IMR-90 (cell line): ENCODE measurements at places on chromosomes 2 and 18. TPM values are rescaled to one million over a fixed set of nuclear protein-coding genes. Genes with fewer than 3 reads are reported as not detected.

The ABCB11 gene
- total RNA-seq: not detected in 2 replicates

The DLGAP1 gene
- total RNA-seq: under 0.01 TPM in 1 of 2 replicates, not detected in the other

The COX5B gene
- total RNA-seq: 140 and 148 TPM in 2 replicates

The UGT1A3 gene
- not detected in 2 replicates for total RNA-seq

The FHOD3 gene
- total RNA-seq: 16.0 and 16.7 TPM in 2 replicates

The SLC4A5 gene
- total RNA-seq: 0.18 TPM in 1 of 2 replicates, not detected in the other

The CARF gene
- total RNA-seq: 3.1 and 5.6 TPM in 2 replicates

The GAREM1 gene
- 1.9 and 2.3 TPM in 2 replicates for total RNA-seq

The DQX1 gene
- not detected in 2 replicates for total RNA-seq

The STPG4 gene
- total RNA-seq: 0.18 and 0.28 TPM in 2 replicates

The PTMA gene
- total RNA-seq: 380 and 776 TPM in 2 replicates

The CPLX4 gene
- not detected in 2 replicates for total RNA-seq

The KIF1A gene
- under 0.01 TPM in 1 of 2 replicates, not detected in the other for total RNA-seq

The DSG2 gene
- total RNA-seq: 1.7 and 2.3 TPM in 2 replicates

The MC5R gene
- total RNA-seq: not detected in 2 replicates

The EGR4 gene
- not detected in 2 replicates for total RNA-seq

The ALLC gene
- total RNA-seq: not detected in 2 replicates

The HDLBP gene
- 1,093 and 1,165 TPM in 2 replicates for total RNA-seq

The G6PC2 gene
- not detected in 2 replicates for total RNA-seq

The THOC1 gene
- 13.3 and 27.2 TPM in 2 replicates for total RNA-seq

The NRP2 gene
- total RNA-seq: 43.3 and 46.4 TPM in 2 replicates
